ENCODE measurements at places on chromosomes 4 and X. TPM values are rescaled to one million over a fixed set of nuclear protein-coding genes. Genes with fewer than 3 reads are reported as not detected.

Gene NDUFB11
- total RNA-seq: 71.6 TPM

Gene GATA1
- total RNA-seq: not detected

Gene NEK1
- total RNA-seq: 16.6 TPM

Gene TRMT2B
- total RNA-seq: 26.7 TPM

Gene ADH4
- total RNA-seq: 0.41 TPM

Gene SASH3
- total RNA-seq: 7.2 TPM

Gene HTATSF1
- 28.1 TPM for total RNA-seq

Gene EVC2
- 1.1 TPM for total RNA-seq

Gene UGT2B17
- total RNA-seq: 703 TPM

Gene KLF8
- total RNA-seq: 9.2 TPM

Gene ZNF182
- total RNA-seq: 5.6 TPM

Gene NXF2B
- not detected for total RNA-seq

Gene CENPE
- 9.3 TPM for total RNA-seq

Gene SUPT20HL2
- total RNA-seq: not detected

Gene IGSF1
- 0.12 TPM for total RNA-seq

Gene CYBB
- 30.0 TPM for total RNA-seq

Gene NUDT9
- 32.8 TPM for total RNA-seq

Gene SMC1A
- 48.2 TPM for total RNA-seq

Gene JCHAIN
- 602 TPM for total RNA-seq

Gene HPSE
- 14.0 TPM for total RNA-seq

Gene PHEX
- 0.19 TPM for total RNA-seq

Gene MAGEB17
- total RNA-seq: not detected

Gene FREM3
- not detected for total RNA-seq

Gene PCSK1N
- total RNA-seq: 11.1 TPM

Gene ETDA
- total RNA-seq: not detected

Gene GABRG1
- total RNA-seq: not detected

Gene ITM2A
- 14.5 TPM for total RNA-seq

Gene MAGEA4
- not detected for total RNA-seq

Gene PRDX4
- total RNA-seq: 58.5 TPM

Gene ZNF330
- 24.9 TPM for total RNA-seq

Gene KCND1
- 1.6 TPM for total RNA-seq

Gene CDKL5
- total RNA-seq: 4.4 TPM

Gene ATP2B3
- total RNA-seq: 1.1 TPM

Gene CT45A8
- total RNA-seq: not detected

Gene TMEM271
- not detected for total RNA-seq

Gene MAGEA11
- not detected for total RNA-seq

Gene F11
- 0.65 TPM for total RNA-seq

Gene OPRPN
- total RNA-seq: not detected

Gene PCDH7
- 10.6 TPM for total RNA-seq

Gene MORC4
- 8.0 TPM for total RNA-seq

Gene DCLK2
- 11.8 TPM for total RNA-seq

Gene NKX6-1
- not detected for total RNA-seq

Gene GC
- total RNA-seq: not detected

Gene UGT8
- total RNA-seq: 66.8 TPM

Data from mucosa of descending colon (tissue), 3 donors.